Thyroid gland (tissue), 4 donors: ENCODE measurements at places on chromosomes 7 and 10. TPM values are rescaled to one million over a fixed set of nuclear protein-coding genes. Genes with fewer than 3 reads are reported as not detected.
A peak's percentile ranks its signal among the peaks of the same experiment; 100 is the strongest.

DNA sequence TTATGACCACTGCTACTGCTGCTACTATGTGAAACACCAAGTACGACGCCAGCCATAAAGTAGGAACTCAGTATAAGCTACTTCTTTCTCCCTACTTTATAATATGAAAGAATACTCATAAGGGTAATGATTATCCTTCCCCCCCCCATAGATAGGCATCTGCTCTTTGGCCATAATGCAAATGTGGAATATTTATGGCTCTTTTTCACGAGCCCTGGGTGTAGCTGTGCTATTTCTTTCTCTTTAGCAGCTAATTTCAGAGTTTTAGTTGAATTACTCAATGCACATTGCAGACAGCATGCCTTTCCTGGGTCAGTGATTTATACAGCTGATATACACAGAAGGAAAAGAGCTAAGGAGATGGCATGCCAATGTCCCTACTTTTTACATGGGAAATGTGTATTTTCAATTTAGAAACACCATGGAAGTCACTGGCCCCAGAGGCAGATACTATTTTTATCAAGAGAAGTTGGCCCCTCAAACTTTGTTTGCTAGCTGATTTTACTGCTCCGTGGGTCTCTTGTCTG is 234.1 kb upstream of the KIAA1217 start:
- no peaks in the 10 kb centered on the region for H3K36me3 ChIP-seq
- no peaks in the 10 kb centered on the region for H3K27me3 ChIP-seq
- H3K4me3 ChIP-seq = no peak overlapping the region
- DNase-seq = no peak

The PLXDC2 gene
- 50.4 TPM for total RNA-seq

The OR13A1 gene
- total RNA-seq = not detected

- no peak overlapping the region for H3K4me3 ChIP-seq
- H3K36me3 ChIP-seq = no peaks in the 10 kb centered on the region
- H3K4me1 ChIP-seq = peaks cover 19% of the 10 kb centered on the region
- H3K27ac ChIP-seq = no peak overlapping the region
- no peak for DNase-seq
- H3K27me3 ChIP-seq = no peaks in the 10 kb centered on the region
These were observed 39.8 kb downstream of the MAD1L1 start for GRCh38 chr7:2192831-2193534.

- DNase-seq = no peak
- no peaks in the 10 kb centered on the region for H3K36me3 ChIP-seq
- H3K4me1 ChIP-seq = no peaks in the 10 kb centered on the region
- no peak within 1 kb of the TSS for H3K4me3 ChIP-seq
- no peaks in the 10 kb centered on the region for H3K27me3 ChIP-seq
These were observed at the start of gene PPP1R17 for GRCh38 chr7:31687024-31687748. TSS of gene PPP1R17 (plus strand) at chr7:31687215. CDS start at chr7:31692442, 5,227 bp downstream.

The PHYH gene
- 48.5 TPM for total RNA-seq

- no peak overlapping the region for H3K27ac ChIP-seq
- no peak overlapping the region for H3K4me3 ChIP-seq
- H3K27me3 ChIP-seq = no peaks in the 10 kb centered on the region
- DNase-seq = no peak
- no peaks in the 10 kb centered on the region for H3K4me1 ChIP-seq
These were observed 43.8 kb downstream of the ADAMTS14 start for GRCh38 chr10:70715853-70716795.

The SPDYE5 gene
- total RNA-seq = not detected

DNA sequence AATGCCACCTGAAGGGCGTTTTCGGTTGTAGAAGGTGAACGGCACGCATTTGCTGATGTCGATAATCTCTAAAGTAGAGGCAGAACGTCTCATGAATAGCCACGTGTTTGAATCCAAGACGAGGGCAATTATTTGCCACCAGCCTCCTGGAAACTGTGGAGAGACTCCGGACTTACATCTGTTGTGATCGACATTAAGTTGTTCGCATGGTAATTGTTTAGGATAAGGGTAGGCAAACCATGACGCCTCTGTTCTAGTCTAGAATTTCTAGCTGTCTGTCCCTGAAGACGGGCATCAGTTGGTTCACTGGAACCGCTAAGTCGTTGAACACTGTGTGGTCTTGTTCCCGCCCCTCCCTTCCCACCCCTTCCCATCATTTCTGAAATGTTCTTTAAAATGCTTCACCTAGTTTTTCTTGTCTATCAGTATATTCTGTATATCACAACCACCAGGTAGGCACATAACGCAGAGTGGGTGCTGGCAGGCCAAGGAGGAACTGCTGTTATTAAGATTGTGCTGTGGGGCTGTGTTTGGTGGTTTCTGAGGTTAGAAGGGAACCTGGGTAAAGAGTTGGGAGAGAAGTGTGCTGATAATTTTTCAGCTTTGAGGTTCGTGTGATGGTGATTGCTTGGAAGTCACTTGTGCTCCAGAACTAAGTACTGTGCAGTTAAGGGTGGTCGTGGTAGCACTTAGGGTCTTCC is 1.2 kb downstream of the UBE3C start:
- DNase-seq = no peak
- peak overlapping the region; percentile 81 for H3K27ac ChIP-seq
- no peaks in the 10 kb centered on the region for H3K27me3 ChIP-seq
- H3K36me3 ChIP-seq = no peaks in the 10 kb centered on the region
- peaks cover 16% of the 10 kb centered on the region for H3K4me1 ChIP-seq

The AKR1C8 gene
- total RNA-seq = not detected
